ENCODE measurements at places on chromosomes 7 and 10. TPM values are rescaled to one million over a fixed set of nuclear protein-coding genes. Genes with fewer than 3 reads are reported as not detected.

- no peak overlapping the region for H3K4me3 ChIP-seq
- no peaks in the 10 kb centered on the region for H3K36me3 ChIP-seq
- no peaks in the 10 kb centered on the region for H3K27me3 ChIP-seq
- H3K4me1 ChIP-seq = peaks cover 2% of the 10 kb centered on the region
Measured at GRCh38 chr7:102942181-102942866, 29.5 kb downstream of the LRRC17 start.

DNA sequence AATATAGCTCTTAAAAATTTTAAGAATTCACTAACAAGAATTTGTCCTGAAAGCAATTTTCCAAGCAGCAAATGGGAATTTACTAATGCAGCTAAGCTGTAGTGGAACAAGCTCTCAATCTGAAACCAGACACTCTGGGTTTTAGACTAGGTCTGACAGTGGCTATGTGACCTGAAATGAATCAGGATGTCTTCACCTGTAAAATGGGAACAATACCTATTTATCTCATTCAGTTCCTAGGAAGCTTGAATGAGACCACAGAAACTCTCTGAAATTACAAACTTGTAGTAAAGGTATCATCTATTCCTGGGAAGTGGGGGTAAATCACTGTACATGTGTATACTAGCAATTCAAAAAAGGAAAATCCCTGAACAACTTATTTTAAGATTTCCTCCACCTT, 1.2 kb downstream of the DNAJC2 start:
- DNase-seq = no peak
- no peaks in the 10 kb centered on the region for H3K36me3 ChIP-seq
- peaks cover 4% of the 10 kb centered on the region for H3K4me1 ChIP-seq
- H3K27me3 ChIP-seq = no peaks in the 10 kb centered on the region

ZNF394 gene
- 29.1 TPM for total RNA-seq

- H3K27me3 ChIP-seq = no peaks in the 10 kb centered on the region
- no peak overlapping the region for H3K4me3 ChIP-seq
- no peak overlapping the region for H3K27ac ChIP-seq
- no peaks in the 10 kb centered on the region for H3K4me1 ChIP-seq
- no peaks in the 10 kb centered on the region for H3K36me3 ChIP-seq
Measured at GRCh38 chr7:139669106-139670061, 108.4 kb downstream of the HIPK2 start.

HABP2 gene
- not detected for total RNA-seq

DNA sequence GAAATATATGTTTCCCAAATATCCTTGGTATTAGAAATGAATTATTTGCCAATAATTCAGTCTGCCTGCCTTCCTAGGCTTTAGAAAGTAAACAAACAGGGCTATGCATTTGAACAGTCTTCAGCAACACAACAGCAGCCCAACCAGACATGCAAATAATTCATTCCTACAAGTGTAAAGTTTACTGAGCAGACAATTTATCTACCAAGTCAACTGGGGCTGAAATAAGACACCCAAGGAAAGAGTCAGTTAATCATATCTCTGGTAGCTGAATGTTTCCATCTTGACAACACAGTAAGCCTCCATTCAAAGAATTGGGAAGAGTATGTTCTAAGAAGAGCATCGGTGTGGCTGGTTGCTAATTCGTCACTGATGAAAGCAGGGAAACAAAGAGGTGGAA, 38.4 kb downstream of the AIFM2 start:
- no peak overlapping the region for H3K4me3 ChIP-seq
- no peak overlapping the region for H3K27ac ChIP-seq
- peaks cover 2% of the 10 kb centered on the region for H3K36me3 ChIP-seq
- no peak for DNase-seq
- H3K4me1 ChIP-seq = no peaks in the 10 kb centered on the region
- no peaks in the 10 kb centered on the region for H3K27me3 ChIP-seq

GRCh38 chr10:11864727-11865126, 41.6 kb downstream of the PROSER2 start:
- no peak overlapping the region for H3K27ac ChIP-seq
- H3K27me3 ChIP-seq = no peaks in the 10 kb centered on the region
- H3K4me1 ChIP-seq = no peaks in the 10 kb centered on the region
- no peak for DNase-seq

- no peak overlapping the region for H3K4me3 ChIP-seq
- H3K27me3 ChIP-seq = no peaks in the 10 kb centered on the region
- H3K27ac ChIP-seq = no peak overlapping the region
- no peak for DNase-seq
- no peaks in the 10 kb centered on the region for H3K4me1 ChIP-seq
Measured at GRCh38 chr7:107924841-107925504, 34.0 kb downstream of the DLD start.

DNA sequence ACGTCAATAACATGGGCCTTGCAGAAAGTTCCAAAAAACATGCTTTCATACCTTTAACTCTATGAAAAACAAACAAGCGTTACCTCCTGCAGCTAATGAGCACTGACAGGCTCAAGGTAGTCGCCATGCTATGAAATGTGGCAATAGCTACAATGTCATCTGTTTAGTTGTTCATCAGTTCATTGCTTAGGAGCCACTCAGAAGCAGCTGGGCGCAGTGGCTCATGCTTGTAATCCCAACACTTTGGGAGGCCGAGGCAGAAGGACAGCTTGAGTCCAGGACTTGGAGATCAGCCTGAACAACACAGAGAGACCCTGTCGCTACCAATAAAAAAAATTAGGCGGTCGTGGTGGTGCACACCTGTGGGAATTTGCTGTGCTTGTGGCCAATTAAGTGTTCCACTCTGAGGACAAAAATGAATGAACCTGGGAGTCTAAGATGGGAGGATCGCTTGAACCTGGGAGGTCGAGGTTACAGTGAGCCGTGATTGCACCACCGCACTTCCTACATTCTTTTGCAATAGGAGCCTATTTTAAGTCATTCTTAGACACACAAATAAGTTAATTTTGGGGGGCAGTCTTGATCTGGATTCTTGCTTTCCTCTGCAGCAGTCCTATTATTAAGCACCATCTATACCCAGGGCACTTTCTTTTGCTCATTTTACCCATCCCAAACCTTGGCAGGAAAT, 276.2 kb upstream of the KLF14 start:
- no peaks in the 10 kb centered on the region for H3K36me3 ChIP-seq
- H3K4me3 ChIP-seq = no peak overlapping the region
- DNase-seq = no peak
- H3K27me3 ChIP-seq = no peaks in the 10 kb centered on the region

NODAL gene
- not detected for total RNA-seq

FAM221A gene
- 8.5 TPM for total RNA-seq

GRCh38 chr10:48458662-48459048, 146.2 kb downstream of the ARHGAP22 start:
- H3K4me1 ChIP-seq = no peaks in the 10 kb centered on the region
- no peak overlapping the region for H3K27ac ChIP-seq
- H3K27me3 ChIP-seq = no peaks in the 10 kb centered on the region
- H3K36me3 ChIP-seq = no peaks in the 10 kb centered on the region
- no peak overlapping the region for H3K4me3 ChIP-seq

DNA sequence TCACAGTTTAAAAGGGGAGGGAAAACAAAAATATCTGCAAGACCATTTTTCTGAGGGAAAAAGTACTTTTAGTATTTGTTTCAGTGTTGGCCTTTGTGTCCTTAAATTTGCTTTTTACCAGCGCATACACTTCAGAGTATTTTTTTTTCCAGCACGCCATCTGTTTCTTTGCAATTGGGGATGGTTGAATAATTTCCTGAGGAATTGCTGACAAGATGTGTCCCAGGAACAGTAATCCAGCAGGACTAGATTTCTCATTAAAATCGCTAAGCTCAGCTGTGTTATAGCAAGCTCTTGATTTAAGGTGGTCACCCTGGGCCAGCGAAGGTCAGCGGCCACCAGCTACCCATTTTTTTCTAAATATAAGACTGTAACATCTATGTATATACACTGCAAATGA, 156.9 kb upstream of the RHOBTB1 start:
- H3K36me3 ChIP-seq = no peaks in the 10 kb centered on the region
- no peak overlapping the region for H3K4me3 ChIP-seq
- H3K27me3 ChIP-seq = no peaks in the 10 kb centered on the region
- DNase-seq = no peak
- no peak overlapping the region for H3K27ac ChIP-seq

ACSM6 gene
- not detected for total RNA-seq

ATP6V0A4 gene
- total RNA-seq = not detected

GNAT3 gene
- total RNA-seq = not detected

TRIL gene
- 7.0 TPM for total RNA-seq

- no peaks in the 10 kb centered on the region for H3K4me1 ChIP-seq
- H3K27me3 ChIP-seq = no peaks in the 10 kb centered on the region
- DNase-seq = no peak
- no peaks in the 10 kb centered on the region for H3K36me3 ChIP-seq
- H3K4me3 ChIP-seq = no peak overlapping the region
Measured at GRCh38 chr7:157294773-157295172, 42.0 kb upstream of the DNAJB6 start.

SMKR1 gene
- total RNA-seq = not detected

ADARB2 gene
- total RNA-seq = not detected

- H3K4me3 ChIP-seq = no peak overlapping the region
- H3K4me1 ChIP-seq = no peaks in the 10 kb centered on the region
- H3K27me3 ChIP-seq = no peaks in the 10 kb centered on the region
- DNase-seq = no peak
- no peak overlapping the region for H3K27ac ChIP-seq
Measured at GRCh38 chr7:31408140-31408729, 67.7 kb upstream of the NEUROD6 start.

SLC26A5 gene
- 0.78 TPM for total RNA-seq

CFAP46 gene
- 0.42 TPM for total RNA-seq

DNA sequence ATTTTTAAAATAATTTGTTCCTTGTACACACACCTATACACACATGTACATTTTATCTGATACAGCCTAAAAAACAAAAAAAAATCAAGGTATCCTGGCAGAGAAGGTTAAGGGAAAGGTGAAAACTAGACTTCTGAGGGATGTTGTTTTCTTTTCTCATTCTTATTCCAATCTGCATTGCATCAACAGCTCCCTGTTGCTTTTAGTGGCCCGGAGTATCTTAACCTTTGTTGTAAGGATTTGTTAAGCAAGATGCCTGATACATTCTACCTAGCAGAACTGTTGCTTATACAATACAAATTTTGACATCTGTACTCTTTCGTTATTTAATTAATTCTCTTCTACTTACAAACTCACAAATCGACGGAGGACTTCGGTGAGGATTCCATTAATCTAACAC, 167.4 kb downstream of the GNAI1 start:
- no peaks in the 10 kb centered on the region for H3K36me3 ChIP-seq
- no peak for DNase-seq
- no peak overlapping the region for H3K4me3 ChIP-seq
- H3K4me1 ChIP-seq = no peaks in the 10 kb centered on the region
- no peak overlapping the region for H3K27ac ChIP-seq

GRCh38 chr7:29156907-29157452, 10.6 kb upstream of the CPVL start:
- no peaks in the 10 kb centered on the region for H3K36me3 ChIP-seq
- H3K27ac ChIP-seq = no peak overlapping the region
- no peak for DNase-seq
- H3K4me3 ChIP-seq = no peak overlapping the region
- no peaks in the 10 kb centered on the region for H3K4me1 ChIP-seq
- H3K27me3 ChIP-seq = no peaks in the 10 kb centered on the region

DNA sequence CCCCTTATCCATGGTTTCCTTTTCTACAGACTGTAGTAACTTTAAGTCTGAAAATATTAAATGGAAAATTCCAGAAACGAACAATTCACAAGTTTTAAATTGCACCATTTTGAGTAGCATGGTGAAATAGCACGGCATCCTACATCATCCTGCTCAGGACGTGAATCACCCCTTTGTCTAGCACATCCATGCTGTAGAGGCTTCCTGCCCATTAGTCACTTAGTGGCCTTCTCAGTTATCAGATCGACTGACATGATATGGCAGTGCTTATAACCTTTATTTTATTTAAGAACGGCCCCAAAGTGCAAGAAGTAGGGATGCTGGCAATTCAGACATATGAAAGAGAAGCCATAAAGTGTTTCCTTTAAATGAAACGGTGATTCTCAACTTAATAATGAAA, 82.7 kb downstream of the CPXM2 start:
- H3K36me3 ChIP-seq = no peaks in the 10 kb centered on the region
- H3K27me3 ChIP-seq = no peaks in the 10 kb centered on the region
- H3K4me1 ChIP-seq = peaks cover 2% of the 10 kb centered on the region
- H3K27ac ChIP-seq = no peak overlapping the region
- H3K4me3 ChIP-seq = no peak overlapping the region

MACC1 gene
- 1.7 TPM for total RNA-seq

APBB1IP gene
- total RNA-seq = 18.5 TPM

DNA sequence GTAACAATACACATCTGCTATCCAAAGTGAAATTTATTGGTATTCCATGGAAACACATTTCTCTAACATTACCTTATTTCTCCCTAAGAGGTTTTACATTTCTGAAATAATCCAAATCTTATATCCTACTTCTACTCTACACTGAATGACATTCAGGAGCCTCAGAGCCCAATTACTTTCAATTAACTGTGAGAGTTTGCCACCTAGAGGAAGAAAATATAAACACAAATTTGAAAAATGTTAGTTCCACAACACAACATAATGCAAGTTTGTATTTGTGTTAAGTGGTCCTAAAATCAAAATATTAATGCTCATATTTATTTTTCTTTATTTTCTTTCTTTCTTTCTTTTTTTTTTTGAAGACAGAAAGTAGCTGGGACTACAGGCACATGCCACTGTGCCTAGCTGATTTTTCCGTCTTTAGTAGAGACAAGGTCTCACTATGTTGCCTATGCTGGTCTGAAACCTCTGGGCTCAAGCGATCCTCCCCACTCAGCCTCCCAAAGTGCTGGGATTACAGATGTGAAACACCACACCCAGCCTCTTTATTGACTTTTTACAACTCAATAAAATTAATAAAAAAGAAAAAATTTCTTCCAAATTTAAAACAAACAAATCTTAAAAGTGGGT, 46.0 kb downstream of the ATAD1 start:
- H3K4me1 ChIP-seq = no peaks in the 10 kb centered on the region
- no peak overlapping the region for H3K27ac ChIP-seq
- H3K36me3 ChIP-seq = peaks cover 2% of the 10 kb centered on the region
- H3K4me3 ChIP-seq = no peak overlapping the region
- no peak for DNase-seq
- H3K27me3 ChIP-seq = no peaks in the 10 kb centered on the region

GRCh38 chr7:131108212-131108940, 219.3 kb upstream of the MKLN1 start:
- H3K4me1 ChIP-seq = peaks cover 4% of the 10 kb centered on the region
- no peaks in the 10 kb centered on the region for H3K36me3 ChIP-seq
- H3K4me3 ChIP-seq = peak overlapping the region; percentile 95
- peak; percentile 85 for DNase-seq

PDAP1 gene
- 74.8 TPM for total RNA-seq

GRCh38 chr10:99537989-99538917, 5.5 kb downstream of the NKX2-3 start:
- H3K27me3 ChIP-seq = no peaks in the 10 kb centered on the region
- H3K4me1 ChIP-seq = no peaks in the 10 kb centered on the region
- H3K27ac ChIP-seq = no peak overlapping the region
- H3K36me3 ChIP-seq = no peaks in the 10 kb centered on the region

GRCh38 chr7:121515630-121516401, 119.7 kb upstream of the FAM3C start:
- no peaks in the 10 kb centered on the region for H3K4me1 ChIP-seq
- DNase-seq = no peak
- no peaks in the 10 kb centered on the region for H3K36me3 ChIP-seq
- H3K27ac ChIP-seq = no peak overlapping the region

GRCh38 chr10:49071160-49071761, 44.1 kb downstream of the VSTM4 start:
- no peak overlapping the region for H3K27ac ChIP-seq
- H3K27me3 ChIP-seq = no peaks in the 10 kb centered on the region
- no peak overlapping the region for H3K4me3 ChIP-seq
- peaks cover 1% of the 10 kb centered on the region for H3K4me1 ChIP-seq

LEP gene
- total RNA-seq = 0.45 TPM
